ENCODE measurements at places on chromosomes 1 and 21.

DNA sequence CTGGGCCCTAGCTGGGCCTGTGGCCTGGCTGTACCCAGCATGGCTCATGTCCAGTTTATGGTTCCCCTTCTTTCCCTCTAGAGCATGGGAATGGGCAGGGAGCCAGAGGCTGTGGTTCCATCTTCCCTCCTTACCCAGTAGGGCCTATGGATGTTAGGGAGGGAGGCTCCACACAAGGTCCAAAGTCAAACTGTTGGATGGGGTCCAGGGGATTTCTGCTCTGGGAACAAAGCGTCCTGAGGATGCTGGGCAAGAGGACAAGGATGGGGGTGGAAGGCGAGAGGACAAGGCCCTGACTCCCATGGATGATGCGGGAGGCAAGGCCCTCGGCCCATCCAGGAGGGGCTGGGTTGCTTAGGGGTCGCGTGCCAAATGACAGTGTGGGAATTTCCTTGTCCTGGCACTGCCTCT, 17.3 kb downstream of the CSF1 start:
- DNase-seq, result no peak

- no peak for DNase-seq
Measured at GRCh38 chr1:219564109-219564508, 48.8 kb downstream of the ZC3H11B start.

DNA sequence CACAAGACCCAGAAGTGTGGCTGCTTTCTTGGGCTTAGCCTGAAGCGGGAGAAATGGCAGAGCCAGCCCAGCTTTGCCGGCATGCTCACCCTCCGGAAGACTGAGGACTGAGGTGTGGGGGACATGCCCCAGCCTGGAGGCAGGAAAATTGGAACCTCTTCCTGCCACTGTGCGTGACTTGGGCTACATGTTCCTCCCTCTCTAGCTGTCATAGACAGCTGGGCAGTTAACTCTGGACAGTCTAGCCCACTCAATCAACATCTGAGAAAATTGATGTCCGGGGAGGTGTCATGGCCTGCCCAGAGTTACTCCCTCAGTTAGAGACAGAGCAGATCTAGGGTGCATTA, 59.7 kb downstream of the UBE2T start:
- DNase-seq, result no peak

DNA sequence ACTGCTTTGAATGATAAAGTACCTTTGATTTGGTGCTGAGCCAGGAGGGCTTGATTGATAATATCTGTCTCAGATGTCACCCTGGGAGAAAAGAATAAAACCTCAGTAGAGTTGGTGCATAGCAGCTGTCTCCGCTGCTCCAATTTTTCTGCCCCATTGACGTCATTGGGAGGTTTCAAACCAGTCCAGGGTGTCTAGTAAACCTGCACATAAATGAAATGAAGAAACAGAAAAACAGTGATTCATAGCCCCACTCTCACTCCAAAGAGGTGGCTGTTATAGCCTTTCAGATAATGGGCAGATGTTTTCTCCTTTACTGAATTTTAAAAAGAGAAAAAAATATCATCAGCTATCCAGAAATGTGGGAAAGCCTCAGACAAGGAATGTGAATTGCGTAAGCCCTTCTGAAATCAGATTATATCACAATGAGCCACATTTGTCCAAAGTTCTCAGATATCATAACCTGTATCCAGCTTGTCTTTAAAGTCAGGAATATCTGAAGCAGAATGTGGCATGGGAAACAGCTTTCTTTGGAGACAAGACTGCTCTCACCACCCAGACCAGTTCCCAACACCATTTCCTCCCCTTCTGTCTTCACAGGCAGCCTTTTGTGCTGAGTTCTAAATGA, 351.3 kb upstream of the SGIP1 start:
- DNase-seq, result no peak

DNA sequence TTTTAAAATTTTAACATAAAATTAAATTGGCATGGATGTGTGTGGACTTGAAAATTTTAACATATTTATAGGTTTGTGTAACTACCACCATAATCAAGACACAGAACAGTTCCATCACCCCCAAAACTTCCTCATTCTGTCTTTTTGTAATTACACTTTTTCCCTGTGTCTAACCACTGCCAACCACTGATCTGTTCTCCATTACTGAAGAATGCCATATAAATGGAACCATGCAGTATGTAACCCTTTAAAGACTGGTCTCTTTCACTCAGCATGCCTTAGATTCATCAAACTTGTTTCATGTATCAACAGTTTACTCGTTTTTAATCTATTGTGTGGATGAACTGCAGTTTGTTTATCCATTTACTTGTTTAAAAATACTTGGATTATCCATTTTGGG, 13.0 kb upstream of the AHCYL1 start:
- DNase-seq, result no peak

DNA sequence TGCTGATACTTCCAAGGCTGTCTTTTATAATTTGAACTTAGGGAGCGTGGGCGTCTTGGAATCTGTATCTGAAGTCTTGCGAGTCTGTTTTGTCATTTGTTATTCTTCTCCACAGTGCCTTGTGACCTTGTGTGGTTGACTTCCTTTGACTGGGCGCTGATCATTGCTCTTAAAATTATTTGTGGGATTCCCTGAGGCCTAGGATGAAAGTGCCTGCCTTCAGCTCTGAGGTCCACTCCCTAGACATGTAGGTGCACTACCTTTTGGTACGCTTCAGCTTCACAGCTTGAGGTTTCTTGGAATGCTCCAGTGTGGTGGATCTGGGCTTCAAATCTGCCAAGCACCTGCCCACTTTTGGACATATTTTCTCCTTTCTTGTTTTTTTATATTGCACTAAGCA, 50.2 kb upstream of the IGSF5 start:
- no peak for DNase-seq

DNA sequence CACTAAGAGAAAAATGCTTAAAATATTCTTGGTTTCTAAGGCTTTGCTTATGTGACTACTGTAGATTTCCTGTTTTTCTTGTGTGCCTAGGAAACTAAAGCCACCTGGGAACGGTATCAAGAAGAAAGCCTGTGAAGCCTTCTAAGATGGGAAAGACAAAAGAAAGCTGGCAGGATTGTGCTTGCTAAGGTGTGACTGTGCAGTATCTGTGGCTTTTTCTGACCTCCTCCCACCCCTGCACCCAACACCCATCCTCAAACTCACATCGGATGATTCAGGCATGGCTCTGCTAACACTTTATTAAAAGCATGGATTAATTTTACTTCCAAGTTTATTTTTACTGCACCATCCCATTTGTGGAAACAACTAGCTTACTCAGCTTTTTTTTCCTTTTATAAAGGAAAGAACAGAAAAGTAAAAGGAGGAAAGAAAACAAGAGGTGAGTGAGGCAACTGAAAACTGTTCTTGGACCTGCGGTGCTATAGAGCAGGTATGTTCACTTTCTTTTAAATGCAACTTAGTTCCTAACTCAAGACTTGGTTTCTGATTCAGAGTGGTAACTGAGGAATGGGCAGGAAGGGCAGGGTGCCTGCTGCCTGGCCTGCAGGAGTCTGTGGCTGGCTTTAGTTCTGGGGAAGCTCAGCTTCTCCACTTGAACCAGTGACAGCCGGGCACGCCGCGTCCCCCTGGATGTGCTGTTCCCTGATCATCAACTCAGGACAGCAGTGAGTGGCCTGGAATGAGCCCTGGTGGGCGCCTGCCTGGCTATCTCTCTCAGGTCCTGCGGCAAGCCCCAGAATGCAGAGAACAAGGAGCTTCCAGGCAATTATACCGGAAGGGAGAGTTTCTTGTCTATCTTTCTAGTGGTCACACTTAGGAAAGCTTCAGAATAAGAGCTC, at the start of gene GBP6:
Gene GBP6, plus strand, starts transcription at position 422 of the 899 bp plus-strand sequence. CDS start 4,493 bp downstream, outside the sequence.
- no peak for DNase-seq

DNA sequence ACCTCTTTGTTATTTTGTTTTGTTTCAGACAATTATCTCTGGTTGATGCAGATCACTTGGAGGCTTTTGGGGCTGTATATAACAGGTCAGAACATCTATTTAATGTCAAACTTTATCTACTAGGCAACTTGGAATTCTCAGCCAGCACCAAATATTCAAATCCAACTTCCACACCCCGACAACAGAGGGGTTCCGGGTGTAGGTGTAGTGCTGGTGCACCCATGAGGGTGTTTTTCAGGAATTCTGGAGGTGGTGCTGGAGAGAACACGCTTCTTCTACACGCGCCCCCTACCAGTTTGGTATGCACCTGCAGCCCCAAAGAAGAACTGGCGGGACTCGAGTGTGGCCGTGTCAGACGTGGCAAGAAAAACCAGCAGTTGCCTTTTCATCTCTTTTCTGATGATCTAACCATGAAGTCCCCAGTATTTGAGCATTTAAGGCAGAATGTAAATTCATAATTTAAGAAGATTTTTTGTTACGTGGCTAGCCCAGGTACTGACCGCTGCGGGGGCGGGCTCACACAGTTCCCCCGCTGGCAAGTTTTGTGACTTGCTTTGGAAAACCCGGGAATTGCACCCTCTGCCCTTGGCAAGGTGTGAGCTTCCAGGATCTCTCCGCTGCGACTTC, 462 bp upstream of the TLCD4 start:
- no peak for DNase-seq

GRCh38 chr1:230752407-230752806, 5.2 kb downstream of the CAPN9 start:
- DNase-seq, result no peak

DNA sequence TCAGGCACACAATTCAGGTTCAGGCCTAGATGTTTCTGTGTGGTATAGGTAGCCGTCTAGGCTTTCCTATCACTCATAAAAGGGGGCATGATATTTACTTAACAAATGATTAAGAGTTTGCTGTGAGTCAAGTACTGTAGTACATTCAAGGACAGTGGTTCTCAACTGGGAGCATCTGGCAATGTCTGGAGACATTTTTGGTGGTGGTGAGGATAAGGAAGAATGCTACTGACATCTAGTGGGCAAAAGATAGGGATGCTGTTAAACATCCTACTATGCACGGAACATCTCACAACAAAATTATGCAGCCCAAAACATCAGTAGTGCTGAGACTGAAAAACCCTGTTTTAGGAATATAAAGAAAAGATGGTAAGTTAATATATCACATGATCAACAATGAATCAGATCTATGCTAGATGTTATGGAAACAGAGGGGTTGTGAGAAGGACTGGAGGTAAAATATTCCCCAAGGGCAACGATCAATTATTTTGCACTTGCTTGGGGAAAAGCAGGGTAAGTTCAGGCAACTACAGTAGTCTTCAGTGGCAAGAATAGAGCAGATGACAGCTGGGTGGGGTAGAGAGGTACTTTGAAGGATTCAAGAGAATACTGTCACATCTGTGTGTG, 4.9 kb downstream of the DNTTIP2 start:
- no peak for DNase-seq

DNA sequence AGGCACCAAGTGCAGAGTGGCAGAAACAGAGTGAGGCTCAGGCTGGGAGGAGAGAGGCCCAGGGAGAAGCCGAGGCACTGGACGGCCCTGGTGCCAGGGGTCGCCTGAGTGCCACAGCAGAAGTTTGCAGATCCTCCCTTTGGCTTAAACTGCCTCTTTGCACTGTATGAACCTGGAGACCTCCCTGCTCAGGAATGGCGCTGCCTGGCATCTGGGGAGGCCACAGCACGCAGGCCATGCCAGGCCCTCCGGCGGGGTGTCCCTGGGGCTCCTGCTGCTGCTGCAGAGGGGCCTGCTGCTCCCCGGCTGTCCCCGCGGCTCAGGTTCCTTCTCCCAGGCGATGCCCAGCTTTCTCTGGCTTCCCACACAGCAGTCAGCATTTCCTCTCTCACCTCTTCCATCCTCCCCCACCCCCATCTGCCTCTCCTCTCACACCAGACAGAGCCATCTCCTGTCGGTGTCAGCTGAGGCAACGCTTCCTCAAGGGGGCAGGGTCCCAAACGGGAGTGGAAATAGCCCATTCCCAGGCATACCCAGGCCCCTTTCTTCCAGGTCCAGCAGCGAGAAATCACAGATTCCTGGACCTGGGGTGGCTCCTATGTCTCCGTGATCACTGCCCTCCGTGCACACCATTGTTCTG, 35.2 kb downstream of the SYT6 start:
- no peak for DNase-seq

GRCh38 chr1:179080866-179081686, 794 bp upstream of the TOR3A start:
- DNase-seq, result no peak

DNA sequence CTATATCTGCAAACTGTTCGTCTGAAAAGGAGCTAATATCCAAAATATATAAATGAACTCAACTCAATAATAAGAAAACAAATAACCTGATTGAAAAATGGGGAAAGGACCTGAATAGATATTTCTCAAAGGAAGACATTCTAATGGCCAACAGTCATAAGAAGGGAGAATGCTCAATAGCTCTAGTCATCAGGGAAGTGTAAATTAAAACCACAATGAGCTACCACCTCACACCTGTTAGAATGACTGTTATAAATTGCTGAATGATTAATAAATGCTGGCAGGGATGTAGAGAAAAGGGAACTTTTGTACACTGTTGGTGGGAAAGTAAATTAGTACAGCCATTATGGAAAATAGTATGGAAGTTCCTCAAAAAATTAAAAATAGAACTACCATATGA, 21.2 kb upstream of the C1orf115 start:
- DNase-seq, result no peak

Data from stimulated activated CD8-positive, alpha-beta memory T cell treated with anti-CD3 and anti-CD28 coated beads, Interleukin-2, amount 100 ng/mL, for 1 hour (primary cell).